GM04503 (cell line): ENCODE measurements at places on chromosomes 1 and 21.

- DNase-seq = no peak
These were observed 28.8 kb downstream of the SPSB1 start for GRCh38 chr1:9321480-9321849.

DNA sequence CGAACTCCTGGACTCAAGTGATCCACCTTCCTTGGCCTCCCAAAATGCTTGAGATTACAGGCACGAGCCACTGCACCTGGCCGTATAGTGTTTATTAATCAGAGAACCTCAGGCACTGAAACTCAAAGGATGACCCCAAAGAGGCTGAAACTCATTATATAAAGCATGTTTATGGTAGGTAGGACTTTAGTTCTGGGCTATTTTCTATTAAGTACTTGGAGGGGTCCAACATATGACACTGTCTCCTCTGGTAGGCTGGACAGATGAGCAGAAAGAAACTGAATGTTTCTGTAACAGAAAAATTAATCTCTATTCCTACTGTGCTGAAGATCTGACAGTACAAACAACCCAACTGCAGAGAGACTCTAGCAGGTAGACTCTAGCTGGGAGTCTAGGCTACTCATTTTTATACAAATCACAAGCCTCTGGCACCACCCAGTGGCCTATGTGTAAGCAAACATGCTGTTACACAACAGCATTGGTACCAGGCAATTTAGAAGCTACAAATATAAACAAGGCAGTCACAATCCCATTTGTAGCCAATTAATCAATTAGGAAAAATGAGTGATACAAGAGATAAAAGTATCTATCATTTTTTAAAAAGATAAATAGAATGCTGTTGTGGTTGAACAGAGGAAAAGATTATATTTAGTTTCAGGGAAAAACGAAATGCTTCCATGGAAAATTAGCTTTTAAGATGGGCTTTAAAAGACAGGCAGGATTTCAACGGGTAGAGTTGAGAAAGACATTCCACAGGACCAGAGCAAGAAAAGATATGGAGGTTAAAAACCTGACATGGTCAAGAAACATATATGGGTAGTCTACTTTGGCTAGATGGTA is 10.4 kb downstream of the DCAF8 start:
- DNase-seq = peak; percentile 27

DNA sequence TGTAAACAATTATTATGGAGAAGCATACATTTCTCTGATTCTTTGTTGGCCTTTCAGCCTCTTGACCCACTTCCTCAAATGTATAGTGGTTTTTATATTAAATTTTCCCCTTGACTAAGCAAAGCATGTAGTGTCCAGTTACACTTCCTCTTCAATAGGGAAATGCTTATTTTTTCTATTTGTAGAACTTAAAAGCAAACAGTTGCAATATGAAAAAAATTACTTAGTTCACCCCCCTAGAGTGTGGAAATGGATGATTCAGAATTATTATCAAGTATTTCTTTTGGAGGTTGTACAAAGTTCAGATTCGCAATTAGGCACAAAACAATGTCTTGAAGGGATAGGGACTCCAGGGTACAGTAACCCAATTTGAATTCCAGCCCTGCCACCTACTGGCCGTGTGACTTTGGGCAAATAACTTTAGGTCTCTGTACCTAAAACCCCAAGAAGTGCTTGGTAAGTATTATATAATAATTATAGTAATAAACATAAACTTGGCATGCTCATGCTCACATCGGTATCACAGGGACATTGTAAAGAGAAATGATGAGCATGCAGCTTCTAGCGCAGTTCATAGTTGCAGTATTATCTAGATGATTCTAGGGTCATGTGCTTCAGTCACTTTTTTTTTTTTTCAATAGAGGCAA is 28.6 kb upstream of the IFNGR2 start:
- no peak for DNase-seq

DNA sequence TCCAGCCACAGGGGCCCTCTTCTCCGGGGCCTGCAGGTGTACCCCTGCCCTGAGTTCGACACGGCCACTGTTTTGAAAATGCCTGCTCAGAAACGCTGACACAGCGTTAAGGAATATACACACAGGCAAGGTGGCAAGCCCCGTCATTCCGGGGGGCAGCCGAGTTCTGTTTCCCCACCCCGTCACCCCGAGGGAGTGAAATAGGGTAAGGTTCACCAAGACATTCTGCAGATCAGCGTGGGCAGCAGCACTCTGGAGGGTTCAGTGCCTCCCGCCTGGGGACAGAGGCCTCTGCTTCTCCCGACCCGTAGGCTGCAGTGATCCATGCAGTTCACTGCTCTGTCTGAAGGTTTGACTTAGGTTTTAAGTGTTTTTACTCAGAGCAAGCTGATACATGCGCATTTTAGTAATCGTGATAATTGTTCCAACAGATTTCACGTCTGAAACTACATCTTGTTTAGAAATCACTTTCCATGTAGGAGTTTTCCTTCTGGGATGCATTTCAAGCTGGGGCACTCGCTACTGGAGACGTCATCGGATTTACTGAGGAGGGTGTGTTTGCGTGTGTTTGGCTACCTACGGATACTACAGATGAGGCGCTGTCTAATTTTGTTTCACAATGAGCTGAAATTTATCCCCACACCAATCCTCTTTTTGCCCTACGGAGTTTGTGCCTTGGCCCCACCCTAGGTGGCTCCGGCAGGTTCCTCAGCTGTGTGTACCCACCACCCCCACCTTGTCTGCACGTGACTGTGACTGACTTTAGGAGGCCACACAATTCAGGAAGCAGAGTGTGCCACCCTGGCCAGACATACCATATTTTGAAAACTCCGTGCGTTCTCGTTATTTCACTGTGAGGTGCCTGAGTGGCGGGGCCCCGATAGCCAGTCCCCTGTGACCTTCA is 63.5 kb downstream of the AGPAT3 start:
- DNase-seq = no peak

DNA sequence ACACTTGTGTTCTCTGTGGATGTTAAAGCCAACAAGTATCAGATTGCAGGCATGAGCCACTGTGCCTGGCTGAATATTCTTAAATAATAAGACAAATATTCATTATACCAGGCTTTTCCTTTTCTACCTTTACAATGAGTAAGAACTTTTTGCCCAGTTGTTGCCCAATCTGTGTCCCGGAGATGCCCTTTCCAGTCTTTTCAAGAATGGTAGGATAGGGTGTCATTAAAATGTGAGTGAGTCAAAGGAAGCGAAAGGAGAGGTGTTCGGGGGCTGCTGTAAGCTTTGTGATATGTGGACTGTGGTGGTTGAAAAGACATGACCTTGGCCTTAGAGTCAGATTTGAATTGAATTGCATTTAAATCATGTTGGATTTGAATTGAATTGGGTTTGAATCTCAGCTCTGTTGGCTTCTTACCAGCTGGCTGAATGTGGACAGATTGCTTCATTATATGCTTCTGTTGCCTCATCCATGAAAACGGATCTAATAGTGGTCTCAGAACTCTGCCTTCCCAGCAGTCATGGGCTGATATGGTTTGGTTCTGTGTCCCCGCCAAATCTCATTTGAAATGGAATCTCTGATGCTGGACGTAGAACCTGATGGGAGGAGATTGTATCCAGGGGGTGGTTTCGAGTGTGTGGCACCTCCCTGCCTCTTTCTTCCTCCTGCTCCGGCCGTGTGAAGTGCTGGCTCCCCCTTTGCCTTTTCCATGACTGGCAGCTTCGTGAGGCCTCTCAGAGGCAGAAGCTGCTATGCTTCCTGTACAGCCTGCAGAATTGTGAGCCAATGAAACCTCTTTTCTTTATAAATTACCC is 22.7 kb upstream of the AADACL3 start:
- DNase-seq = no peak

GRCh38 chr1:71510725-71511124 is 429.9 kb upstream of the ZRANB2 start:
- no peak for DNase-seq

DNA sequence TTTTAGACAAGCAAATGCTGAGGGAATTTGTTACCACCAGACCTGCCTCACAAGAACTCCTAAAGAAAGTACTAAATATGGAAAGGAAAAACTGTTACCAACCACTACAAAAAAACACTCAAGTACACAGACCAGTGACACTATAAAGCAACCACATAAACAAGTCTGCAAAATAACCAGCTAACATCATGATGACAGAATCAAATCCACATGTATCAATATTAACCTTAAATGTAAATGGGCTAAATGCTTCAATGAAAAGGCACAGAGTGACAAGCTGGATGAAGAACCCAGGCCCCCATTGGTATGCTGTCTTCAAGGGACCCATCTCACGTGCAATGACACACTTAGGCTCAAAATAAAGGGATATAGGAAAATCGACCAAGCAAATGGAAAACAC is 529.9 kb upstream of the CAMK1G start:
- no peak for DNase-seq

GRCh38 chr1:22500471-22500870 is 48.8 kb downstream of the ZBTB40 start:
- peak; percentile 15 for DNase-seq

DNA sequence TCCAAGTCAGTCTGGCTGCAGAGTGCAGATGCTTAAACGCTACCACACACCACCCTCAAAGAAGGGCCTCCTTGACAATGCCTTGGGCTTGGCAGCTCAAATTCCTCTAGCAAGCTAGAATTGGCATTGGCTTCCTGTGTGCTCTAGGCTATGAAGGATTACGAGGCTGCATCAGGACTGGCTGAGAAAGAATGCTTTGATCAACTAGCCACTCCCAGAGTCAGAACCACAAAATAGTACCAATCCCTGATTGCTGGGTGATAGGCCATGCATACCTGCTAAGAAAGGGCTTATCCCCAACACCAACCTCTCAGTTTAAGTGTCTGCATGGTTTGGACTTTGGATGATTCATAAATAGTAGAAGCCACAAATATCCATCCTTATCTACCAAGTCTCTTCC is 504.9 kb downstream of the OMA1 start:
- DNase-seq = no peak

- no peak for DNase-seq
These were observed 655.4 kb upstream of the B3GALT2 start for GRCh38 chr1:193841857-193842256.

- DNase-seq = no peak
These were observed 30.2 kb downstream of the NEK7 start for GRCh38 chr1:198186916-198187580.

GRCh38 chr1:178940068-178940765 is 69.3 kb upstream of the ANGPTL1 start:
- peak; percentile 31 for DNase-seq

GRCh38 chr1:243706563-243706962 is 143.5 kb downstream of the AKT3 start:
- no peak for DNase-seq

- no peak for DNase-seq
These were observed 136.8 kb downstream of the PTPRC start for GRCh38 chr1:198775606-198776005.

GRCh38 chr1:172408958-172409357 is 11.5 kb upstream of the C1orf105 start:
- peak; percentile 37 for DNase-seq

GRCh38 chr1:173134800-173135199 is 72.3 kb downstream of the TNFSF4 start:
- DNase-seq = no peak

DNA sequence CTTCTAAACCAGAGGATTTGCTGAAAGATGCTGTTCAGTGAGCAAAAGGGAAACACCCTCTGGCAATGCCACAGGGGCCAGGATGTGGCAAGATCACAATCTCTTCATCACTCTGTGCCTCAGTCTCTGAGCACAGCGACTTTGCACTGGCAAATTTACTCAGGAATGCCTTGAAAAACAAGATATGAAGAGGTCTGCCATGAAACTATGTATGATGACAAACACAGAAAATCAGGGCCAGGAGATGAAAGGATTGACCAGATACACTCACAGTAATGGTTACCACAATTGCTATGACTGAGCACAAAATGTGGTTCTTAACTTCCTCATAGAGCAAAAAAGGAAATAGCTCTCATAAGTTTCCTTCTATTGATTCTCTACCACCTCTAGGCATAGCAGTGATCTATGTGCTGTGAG is 5.8 kb downstream of the TTC13 start:
- DNase-seq = no peak

- DNase-seq = peak; percentile 60
These were observed 145.0 kb upstream of the DUSP10 start for GRCh38 chr1:221886743-221887414.

GRCh38 chr1:54608566-54609230 is 14.6 kb downstream of the FAM151A start:
- DNase-seq = no peak

- DNase-seq = no peak
These were observed 102.8 kb downstream of the CASZ1 start for GRCh38 chr1:10693497-10694273.

DNA sequence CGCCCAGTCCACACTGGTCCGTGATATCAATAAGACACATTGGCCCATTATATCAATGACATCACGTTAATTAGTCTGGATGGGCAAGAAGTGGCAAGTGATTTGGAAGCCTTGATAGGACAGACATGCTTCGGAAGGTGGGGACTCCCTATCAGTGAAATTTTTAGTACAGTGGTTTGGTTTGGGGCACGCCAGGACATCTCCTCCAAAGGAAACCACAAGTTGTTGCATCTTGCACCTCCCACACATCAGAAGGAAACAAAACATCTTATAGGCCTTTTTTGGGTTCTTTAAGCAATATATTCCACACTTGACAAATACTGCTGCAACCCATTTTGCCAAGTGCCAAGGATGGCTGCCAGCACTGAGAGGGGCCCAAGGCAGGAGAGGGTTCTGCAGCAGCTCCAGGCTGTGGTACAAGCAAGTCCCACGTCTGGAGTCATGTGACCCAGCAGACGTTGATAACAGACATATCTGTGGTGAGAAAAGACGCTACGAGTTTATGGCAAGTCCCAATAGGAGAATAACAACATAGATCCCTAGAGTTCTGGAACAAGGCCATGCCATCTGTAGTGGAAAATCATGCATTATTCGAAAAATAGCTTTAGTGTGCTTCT is 95.3 kb upstream of the DISP3 start:
- no peak for DNase-seq

DNA sequence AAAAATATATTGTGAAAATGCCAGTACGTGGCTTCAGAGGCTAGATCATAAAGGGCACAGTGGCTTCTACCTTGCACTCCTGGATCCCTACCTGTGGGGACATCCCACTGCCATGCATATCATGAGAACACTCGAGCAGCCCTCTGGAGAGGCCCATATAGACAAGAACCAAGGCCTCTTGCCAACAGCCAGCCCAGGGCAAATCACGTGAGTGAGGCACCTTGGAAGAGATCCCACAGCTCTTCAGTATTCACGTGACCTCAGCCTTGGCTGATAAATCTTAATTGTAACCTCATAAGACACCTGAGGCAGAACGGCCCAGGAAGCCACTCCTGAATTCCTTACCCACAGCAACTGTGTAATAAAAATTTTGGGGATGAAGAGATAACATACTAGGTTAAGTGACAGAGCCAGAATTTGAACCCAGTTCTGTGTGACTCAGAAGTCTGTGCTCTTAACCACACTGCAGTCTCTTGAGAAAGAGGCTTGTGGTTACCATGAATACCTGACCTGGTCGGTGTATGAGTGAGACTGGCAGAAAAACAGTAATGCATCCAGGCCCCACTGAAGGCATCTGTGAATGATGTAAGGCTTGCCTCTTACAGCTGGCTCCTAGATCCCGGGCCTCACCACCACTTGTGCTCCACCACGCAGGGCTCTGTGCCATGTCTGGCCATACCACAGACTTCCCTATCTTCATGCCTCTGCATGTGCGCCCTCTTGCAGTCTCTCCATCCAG is 6.9 kb upstream of the A3GALT2 start:
- DNase-seq = peak; percentile 96

- DNase-seq = no peak
These were observed 35.3 kb upstream of the COL6A2 start for GRCh38 chr21:46062471-46063211.
